Retina (tissue), 1 donor: ENCODE measurements at places on chromosomes 5 and 9.

DNA sequence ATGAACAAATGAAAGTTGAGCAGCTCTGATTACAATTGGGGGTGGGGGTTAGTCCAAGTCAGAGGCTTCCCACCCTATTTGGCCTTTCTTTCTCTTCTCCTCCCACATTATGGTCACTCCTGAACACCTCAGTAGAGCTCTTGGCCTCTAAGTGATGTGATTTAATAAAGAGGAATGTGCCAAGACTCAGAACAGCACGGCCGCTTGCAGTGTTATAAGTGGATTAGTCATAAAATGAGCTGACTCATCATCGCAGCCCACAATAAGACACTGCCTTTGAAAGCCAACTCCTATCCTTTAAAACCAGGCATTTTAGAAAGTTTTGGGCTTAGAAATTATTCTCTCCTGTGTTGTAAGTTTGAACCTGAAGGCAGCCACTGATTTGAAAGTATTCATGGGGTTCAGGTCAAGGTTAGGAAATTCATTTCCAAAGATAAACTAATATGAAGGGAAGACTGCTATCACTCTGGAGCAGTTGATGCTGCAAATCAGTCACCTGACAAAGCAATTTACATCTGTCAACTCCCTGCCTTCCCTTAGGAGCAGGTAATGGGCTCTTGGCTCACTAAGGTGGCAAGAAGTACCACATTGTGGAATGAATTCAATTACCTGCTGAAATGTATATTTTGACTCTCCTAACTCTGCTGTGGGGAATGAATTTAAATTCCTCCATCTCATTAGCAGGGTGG lies 283.6 kb upstream of the NMUR2 start:
- DNase-seq: peak; percentile 24

DNA sequence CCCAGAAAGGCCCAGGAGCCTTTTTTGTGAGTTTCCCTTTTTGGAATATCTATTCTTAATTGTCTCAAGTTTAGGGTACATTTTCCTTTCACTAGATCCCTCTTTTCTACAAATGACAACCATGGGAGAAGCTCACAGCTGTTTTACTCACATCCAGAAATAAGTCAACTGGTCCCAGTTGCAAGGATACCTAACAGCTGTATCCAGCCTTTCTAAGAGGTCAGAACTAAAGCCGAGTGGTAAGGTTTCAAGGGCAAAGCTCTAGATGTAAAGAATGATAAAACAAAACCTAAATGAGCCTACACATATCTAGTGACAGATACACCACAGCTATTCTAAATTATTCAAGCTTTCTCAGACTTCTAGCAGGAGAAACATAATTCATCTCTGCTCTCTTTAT lies 4.4 kb downstream of the FGF10 start:
- DNase-seq: no peak

DNA sequence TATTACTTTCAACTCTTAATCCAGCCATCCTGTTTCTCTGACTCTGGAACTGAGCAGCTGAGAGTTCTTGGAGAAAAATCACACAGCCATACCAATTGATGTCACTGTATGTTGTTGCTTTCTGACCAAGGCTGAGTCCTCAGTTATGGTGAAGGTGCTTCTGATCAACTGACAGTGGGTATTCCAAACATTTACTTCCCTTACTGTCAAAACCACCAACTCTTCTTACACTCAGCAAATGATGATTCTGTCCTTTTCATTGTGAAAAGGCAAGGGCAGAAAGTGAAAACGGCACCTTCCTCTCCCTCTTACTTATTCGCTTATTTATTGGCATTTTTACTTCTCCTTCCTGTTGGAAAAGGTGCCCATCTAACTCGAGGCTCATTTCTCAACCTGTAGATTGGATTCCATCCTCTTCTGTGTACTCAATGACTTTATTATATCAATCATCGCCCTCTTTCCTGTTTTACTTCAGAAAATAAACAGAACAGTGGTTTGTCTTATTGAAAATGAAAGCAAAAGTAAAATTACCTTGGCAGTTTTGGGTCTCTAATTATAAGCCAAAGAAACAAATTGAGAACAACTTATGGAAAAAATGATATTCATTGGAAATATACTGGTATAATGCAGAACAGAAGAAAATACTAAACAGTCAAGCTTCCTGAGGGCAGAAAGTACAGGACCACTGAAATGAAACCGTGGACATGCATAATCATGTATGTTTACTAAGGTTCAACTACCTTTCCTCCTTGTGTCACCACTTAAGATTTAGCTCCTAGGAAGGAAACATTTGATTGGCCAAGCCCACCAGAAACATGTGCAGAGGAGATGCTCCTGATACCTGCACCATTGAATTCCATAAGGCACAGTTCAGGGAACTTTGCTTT lies 104.5 kb upstream of the CHD1 start:
- DNase-seq: no peak

- no peak for DNase-seq
Observed at GRCh38 chr5:71829206-71829605, 110.1 kb downstream of the CARTPT start.

DNA sequence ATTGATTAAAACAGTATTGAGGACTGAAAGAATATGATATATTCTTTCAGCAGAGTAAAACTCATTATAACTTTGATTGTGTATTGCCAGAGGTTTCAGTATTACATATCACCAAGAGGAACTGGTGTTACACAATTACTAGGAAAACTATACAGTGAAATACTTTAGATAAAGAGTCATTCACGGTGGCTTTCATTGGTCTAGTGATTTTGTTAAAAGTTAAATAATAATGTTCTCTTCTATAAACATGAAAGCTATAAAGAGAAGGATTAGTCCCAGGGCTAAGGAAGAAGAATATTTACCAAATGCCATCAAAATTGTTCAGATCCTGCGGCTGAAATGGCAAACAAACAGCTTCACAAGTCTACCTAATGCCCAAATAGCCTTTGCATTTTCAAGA lies 306.2 kb downstream of the SEMA5A start:
- DNase-seq: no peak

DNA sequence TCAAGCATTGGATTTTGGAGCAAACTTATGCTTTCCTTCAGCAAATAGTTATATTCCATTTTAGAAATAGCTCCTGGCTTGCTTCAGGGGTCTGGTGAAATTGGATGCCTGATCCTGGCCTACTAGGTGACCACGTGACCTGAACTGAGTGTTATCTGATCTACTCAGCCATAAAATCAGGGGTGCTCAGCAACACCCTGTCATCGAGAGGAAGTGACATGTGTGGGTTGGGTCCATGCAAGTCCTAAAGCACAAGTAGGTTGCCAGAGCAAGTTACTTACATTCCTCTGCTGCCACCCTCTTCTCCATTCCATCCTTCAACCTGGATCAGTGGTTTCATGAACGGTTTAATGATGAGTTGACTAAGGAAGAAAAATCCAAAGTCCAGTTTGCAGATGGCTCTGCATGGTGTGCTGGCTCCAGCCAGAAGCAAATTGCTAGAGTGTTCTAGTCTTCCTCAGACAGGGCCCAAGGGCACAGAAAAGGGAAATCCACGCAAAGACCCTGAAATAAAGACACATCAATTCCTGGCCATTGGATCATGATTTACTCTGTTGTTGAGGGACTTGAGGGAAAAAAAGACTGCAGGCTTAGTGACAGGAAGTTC lies 2.8 kb upstream of the FAM193B start:
- no peak for DNase-seq

DNA sequence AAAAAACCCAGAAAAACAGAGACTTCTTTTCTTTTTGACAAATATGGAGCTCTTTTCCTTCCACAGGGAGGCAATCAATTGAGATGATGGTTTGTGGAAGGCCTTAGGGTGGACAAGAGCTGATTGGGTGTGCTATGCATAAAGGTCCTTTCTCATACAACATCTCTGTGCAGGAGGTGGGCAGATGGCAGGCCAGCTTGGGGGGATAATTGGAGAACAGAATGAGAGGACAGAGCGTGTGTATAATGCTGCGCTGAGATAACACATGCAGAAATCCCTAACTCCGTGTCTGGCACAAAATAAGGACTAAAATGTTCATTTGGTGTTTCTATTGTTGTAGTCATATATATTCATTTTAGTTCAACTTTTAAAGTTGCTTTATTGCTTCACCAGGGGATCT lies 159.0 kb upstream of the MEF2C start:
- DNase-seq: no peak

- DNase-seq: no peak
Observed at GRCh38 chr5:73424556-73424977, 24.0 kb downstream of the FOXD1 start.

DNA sequence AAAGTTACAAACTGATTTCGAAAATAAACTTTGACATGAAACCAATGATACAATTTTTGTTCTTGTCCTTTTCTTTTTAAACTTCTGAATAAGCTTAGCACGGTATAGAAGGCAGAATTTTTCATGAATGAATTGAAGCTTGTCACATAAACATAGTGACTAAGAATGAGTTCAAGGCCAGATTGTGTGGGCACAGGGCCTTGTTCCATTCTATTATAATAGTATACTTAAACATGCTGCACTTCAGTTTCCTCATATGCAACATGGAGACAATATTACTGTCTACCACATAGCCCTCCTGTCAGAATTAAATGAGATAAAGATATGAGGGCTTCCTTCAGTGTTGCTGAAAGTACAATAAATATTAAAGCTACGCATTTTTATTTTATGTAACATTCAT lies 204.2 kb upstream of the HAPLN1 start:
- no peak for DNase-seq

GRCh38 chr9:109072821-109073435 lies 46.8 kb downstream of the TMEM245 start:
- DNase-seq: peak; percentile 36

- DNase-seq: no peak
Observed at GRCh38 chr9:14989811-14990210, 79.6 kb upstream of the FREM1 start.

DNA sequence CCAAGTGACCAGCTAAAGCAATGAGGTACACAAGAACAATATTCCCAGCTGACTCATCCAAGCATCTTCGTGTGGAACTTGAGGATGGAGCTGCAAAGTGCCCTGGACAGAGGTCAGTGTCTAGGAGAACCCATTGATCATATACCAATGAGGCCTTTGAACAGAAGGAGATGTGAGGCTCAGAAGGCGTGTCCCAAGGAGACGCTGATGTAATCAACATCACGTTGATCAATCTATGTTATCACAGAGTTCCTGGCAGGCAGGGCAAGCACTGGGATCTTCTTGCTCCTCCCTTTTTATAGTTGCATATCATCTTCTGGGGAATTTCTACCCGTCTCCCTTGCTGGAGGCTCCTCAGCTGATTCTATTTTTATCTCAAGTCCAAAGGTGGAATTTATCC lies 163.4 kb downstream of the TRPM6 start:
- no peak for DNase-seq
